Right hindlimb (tissue), 1 donor: ENCODE measurements at places on chromosomes 7 and 10.

- no peak for DNase-seq
Measured at GRCh38 chr10:116708391-116708821, 34.0 kb downstream of the HSPA12A start.

DNA sequence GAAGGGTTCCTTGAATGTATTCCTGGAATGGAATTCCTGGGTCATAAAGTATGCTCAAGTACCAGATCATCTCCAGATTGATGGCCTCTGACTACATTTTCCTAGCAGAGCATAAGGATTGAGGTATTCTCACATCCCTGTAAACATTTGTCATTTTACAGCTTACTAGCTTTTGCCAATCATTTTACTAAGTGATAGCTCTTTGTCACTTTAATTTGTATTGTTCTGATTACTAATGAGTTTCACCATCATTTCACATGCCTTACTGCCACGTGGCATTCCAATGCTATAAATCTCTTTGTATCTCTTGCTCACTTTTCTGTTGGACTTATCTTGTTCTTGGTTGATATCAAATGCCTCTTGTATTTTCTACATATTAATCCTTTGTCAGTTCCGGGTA is 68.6 kb upstream of the CACNB2 start:
- DNase-seq: no peak

DNA sequence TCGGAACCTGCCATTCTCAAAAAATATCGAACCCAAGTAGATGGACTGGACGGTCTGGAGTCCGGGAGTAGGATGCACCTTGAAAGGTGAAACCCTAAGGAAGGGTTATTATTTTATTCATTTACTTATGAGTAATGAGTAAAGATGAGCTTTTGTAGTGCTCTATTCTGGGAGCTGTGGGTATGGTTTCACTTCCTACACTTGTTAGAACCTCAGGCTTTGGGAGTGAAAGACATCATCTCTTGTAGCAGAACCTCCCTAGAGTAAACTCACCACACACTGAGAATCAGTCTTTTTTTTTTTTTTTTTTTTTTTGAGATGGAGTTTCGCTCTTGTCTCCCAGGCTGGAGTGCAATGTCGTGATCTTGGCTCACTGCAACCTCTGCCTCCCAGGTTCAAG is 389.4 kb upstream of the AUTS2 start:
- DNase-seq: no peak

DNA sequence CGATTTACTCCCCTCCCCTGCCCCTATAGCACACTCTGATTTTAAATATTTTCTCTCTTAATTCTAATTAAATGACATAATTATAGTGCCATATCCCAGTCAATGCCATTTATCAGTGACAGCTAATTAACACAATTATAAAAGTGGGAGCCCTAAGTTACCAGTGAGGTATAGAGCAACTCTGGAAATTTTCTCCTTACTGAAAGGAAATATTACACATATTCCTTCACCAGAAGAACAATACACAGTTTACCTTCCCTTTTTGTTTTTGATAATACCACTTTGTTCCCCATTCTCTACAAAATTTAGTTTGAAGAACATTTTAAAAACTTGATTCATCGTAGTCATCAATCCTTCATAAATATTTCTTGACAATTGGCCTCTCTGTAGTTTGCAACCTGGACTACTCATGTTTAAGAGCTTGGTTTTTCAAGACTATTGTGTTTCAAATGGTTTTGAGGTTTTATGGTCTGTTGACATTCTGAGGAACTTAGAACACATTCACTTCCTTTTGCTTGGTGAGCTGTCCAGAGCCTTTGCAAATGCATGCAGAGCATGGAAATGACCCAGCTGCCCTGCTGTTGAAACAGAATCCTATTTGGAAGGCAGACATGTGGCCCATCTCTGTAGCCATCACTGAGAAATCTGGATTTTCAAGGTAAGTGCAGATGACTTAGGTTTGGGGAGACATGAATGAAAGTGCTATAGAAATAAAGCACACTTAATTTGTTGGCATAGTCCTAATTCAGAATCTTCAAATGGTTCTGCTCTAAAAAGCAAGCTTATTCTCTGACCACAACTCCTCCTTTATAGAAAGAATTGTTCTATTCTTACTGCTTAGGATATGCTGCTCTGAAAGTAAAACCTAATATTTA is at the start of gene GPR141:
Gene GPR141, plus strand, starts transcription at position 521 of the 875 bp plus-strand sequence. CDS start 56,628 bp downstream, outside the sequence.
- DNase-seq: no peak

DNA sequence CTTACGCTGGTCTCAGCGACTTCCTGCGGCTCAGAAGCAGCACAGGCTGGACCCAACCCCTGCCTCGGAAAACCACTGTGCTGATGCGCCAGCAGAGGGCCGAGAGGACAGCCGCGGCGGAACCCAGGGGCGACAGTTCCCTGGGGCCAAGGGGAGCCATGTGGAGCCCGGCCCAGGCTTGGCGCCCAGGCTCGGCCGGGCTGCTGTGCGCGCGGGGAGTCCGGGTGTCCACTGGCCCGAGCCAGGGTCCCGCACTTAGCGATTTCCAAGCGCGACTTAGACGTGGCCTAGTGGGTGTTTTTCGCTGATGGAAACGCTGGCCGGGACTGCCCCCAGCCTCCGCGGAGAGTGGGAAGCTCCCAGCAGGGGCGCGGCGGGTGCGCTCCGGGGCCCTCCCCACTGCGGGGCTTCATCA is 18.6 kb upstream of the ZNF32 start:
- peak; percentile 41 for DNase-seq

GRCh38 chr7:1558181-1558811 is 2.3 kb upstream of the TMEM184A start:
- DNase-seq: peak; percentile 49

DNA sequence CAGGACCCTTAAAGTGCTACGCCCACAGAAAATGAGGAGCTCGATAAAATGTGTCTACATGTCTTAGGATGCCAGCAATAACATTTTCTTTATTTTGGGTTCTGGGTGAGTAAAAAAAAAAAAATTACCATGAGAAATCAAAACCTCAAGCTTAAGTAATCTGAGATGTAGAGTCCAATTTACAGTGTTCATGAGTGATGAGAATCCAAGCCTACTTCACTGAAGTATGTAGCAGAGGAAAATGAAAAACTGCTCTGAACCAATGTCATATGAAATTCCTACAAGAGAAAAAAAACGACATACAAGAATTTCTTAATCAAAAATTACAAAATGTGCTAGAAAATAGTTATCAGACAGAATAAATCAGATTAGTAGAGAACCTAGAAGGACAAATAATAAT is 274.4 kb downstream of the HTR7 start:
- no peak for DNase-seq

- peak; percentile 51 for DNase-seq
Measured at GRCh38 chr7:155763691-155764437, 48.4 kb downstream of the SHH start.

GRCh38 chr7:105002-105401 is 87.4 kb upstream of the FAM20C start:
- DNase-seq: no peak

DNA sequence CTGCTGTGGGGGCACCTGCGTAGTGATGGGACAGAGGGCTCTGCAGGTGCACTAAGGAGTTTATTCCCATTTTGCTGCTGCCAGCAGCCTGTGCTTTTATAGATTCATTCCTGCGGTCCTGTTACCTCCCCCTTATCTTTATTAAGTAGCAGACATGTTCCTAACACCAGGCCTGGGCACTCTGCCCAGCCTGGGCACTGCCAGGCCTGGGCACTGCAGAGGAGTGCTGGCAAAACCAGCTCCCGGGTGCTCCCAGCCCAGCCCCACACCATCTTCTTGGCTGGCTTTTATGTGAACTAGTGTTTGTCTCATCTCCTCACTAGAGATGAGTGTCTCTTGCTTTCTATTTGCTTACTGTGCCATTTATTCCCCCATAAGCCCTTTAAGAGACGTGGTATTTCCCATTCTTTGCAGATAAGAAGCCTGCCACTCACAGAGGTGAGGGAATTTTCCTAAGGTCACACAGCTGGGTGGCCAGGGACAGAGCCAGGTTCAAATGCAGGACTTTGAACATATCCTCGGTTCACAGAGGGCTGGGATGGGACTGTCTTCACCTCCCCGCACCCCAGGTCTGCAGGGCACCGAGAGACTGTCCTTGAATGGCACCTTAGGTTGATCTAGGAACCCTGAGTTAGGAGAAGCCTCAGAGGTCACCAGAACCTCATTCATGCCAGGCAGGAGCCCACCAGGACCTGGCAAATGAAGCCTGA is 14.6 kb upstream of the DRGX start:
- no peak for DNase-seq

DNA sequence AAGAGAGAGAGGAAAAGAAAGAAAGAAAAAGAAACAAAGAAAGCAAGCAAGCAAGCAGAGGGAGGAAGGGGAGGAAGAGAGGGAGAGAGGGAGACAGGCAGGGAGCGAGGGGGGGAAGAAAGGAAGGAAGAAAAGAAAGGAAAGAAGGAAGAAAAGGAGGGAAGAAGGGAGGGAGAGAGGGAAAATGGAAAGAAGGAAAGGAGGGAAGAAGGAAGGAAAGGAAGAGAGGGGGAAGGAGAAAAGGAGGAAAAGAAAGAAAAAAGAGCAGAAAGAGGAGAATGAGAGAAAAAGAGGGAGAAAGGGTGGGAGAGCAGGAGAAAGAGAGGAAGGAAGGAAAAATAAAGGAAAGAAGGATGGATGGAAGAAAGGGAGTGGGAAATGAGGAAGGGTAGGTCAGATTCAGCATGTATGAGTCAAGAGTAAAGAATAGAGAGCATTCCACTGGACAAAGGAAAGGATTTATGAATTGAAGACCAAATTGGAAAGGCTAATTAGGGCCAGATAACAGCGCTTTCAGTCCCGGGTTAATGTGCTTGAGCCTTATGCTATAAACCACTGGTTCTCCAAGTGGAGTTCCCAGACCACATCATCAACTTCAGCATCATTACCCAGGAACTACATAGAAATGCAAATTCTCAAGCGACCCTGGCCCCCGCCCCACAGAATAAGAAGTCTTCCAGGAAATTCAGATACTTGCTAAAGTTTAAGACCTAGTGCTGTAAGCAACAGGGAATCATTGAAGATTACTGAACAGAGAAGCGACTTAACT is 85.1 kb downstream of the C10orf90 start:
- no peak for DNase-seq

DNA sequence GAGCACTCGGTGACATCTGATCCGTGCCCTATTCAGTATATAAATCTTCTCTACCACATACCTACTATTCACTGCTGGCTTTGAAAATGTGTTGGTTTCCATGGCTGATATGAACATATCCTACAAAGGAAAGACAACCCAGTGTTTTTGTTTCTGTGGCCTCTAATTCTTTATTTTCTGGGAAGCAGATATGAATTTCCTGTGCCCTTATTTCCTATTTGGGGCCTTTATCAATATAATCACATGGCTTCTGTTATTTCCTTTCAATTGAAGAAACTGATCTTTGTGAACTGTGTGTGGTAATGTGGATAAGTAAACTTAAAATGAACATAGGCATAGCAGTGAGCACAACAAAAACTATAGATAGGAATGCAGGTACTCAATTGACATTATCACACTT is 10.6 kb downstream of the CCNJ start:
- DNase-seq: no peak

- DNase-seq: no peak
Measured at GRCh38 chr10:64959116-64959515, 1437.9 kb downstream of the REEP3 start.

GRCh38 chr7:2832461-2832860 is 11.6 kb downstream of the GNA12 start:
- no peak for DNase-seq

GRCh38 chr7:138024343-138024691 is 22.4 kb upstream of the CREB3L2 start:
- DNase-seq: no peak

DNA sequence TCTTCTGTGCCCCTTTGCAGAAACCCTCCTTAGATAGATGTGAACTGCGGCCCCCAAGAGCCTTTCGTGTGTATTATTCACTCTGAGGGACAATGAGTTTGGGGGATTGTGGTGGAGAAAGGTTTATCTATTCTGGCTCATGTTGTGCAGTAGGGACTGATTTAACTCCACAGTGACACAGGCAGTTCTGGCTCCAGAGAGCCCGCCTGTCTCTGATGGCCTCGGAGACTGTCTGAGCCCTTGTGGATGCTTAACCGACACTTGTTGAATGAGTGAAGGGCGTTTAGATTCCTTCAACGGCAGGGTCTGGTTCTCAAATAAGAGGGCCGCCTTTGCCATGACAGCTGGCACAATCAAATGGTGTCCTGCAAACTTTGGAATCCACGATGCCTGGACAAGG is 5.8 kb downstream of the NPTX2 start:
- DNase-seq: no peak
